ENCODE measurements at places on chromosomes 6 and 20.

- DNase-seq, result no peak
Observed at GRCh38 chr6:119587537-119587936, 238.0 kb upstream of the MAN1A1 start.

- no peak for DNase-seq
Observed at GRCh38 chr6:71720705-71721104, 165.6 kb upstream of the RIMS1 start.

- DNase-seq, result no peak
Observed at GRCh38 chr6:152068622-152069261, 261.3 kb downstream of the ESR1 start.

GRCh38 chr20:2221921-2222320 is 73.9 kb upstream of the TGM3 start:
- DNase-seq, result no peak

GRCh38 chr6:143803769-143804568 is 39.2 kb upstream of the LTV1 start:
- DNase-seq, result no peak

DNA sequence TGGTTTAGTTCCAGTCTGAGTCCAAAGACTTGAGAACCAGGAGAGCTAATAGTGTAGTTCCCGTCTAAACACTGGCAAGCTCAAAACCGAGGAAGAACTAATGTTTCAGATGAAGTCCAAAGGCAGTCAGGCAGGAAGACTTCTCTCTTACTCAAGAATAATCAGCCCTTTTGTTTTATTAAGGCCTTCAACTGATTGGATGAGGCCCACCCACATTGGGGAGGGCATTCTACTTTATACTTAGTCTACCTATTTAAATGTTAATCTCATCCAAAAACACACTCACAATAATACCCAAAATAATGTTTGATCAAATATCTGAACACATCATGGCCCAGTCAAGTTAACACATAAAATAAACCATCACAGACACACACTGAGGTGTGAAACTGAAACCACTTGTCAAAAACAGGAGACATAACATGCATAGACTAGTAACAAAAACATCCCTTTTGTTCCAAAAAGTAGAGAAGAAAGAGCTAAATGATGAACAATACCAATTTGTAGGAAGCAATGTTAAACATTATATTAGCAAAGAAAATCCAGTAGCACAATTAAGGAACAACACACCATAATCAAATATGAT is 50.2 kb upstream of the SENP6 start:
- DNase-seq, result no peak

GRCh38 chr6:124420116-124420840 is 542.0 kb upstream of the RNF217 start:
- no peak for DNase-seq

- DNase-seq, result no peak
Observed at GRCh38 chr6:145547594-145548335, 187.6 kb downstream of the EPM2A start.

- no peak for DNase-seq
Observed at GRCh38 chr6:155880900-155881299, 425.3 kb upstream of the NOX3 start.

GRCh38 chr6:39517756-39518155 is 195.3 kb upstream of the KCNK16 start:
- DNase-seq, result no peak

DNA sequence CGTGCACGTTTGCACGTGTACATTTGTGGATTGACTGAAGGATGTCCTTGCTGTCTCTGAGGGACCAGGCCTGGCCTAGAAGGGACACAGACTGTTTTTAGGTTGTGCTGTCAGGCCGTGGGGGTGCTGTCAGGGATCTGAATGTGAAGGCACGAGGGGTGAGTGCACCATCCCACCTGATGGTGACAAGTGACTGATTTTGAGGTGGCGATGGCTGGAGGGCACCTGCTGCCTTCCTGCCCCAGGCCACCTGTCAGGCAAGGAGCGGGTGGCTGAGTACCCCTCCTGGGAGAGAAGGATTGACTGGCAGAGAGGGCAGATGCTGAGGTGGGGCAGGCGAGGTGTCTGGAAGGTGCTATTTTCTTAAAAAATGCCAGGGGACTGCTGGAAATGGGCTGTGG is 1.2 kb downstream of the RAB44 start:
- no peak for DNase-seq

DNA sequence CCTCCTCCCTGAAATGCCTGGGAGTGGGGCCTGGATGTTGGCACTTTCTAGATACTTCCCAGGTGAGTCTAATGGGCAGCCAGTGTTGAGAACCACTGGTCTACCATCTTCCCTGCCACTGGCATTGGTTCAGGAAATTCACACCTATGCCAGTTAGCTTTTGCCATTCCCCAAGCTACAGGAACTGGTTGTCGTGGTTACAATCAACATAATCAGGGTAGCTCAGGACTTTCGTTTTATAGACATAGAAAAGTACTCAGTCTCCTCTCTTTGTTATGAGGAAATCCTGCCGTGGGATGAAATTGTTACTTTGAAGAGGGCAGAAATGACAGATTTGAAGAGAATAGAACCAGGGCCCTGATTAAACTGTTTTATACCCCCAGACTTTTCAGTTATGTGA is 127.9 kb upstream of the FOXO3 start:
- DNase-seq, result no peak

DNA sequence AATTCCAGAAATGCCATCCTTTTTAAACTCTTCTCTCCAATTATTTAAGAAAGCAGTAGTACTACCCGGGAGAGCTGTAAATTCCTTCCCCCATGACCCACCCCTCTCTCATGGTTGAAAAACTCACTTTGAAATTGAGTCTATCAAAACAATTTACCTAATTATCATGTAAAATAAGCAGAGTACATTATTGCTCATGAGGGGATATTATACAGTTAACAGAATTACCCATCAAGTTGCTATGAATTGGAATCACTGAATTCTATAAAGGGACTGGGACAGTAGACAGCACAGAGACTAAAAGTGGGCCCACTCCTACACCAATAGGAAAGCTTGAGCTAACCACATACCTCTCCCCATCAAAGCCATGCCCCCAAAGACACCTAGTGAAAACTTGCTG is 16.3 kb downstream of the JAG1 start:
- no peak for DNase-seq

DNA sequence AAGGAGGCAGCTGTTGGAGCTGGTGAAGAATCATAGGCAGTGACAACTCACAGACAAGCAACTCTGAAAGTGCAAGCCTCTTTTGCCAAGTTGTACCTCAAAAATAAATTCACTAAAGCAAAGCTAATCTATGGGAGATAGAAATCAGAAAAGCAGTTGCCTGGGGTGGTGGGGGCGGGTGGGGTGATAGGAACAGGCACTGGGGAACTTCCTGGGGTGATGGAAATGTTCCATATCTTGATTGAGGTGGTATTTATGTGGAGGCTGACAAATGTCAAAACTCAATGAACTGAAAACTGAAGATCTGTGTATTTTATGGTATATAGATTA is 52.4 kb downstream of the ATP9A start:
- DNase-seq, result no peak

DNA sequence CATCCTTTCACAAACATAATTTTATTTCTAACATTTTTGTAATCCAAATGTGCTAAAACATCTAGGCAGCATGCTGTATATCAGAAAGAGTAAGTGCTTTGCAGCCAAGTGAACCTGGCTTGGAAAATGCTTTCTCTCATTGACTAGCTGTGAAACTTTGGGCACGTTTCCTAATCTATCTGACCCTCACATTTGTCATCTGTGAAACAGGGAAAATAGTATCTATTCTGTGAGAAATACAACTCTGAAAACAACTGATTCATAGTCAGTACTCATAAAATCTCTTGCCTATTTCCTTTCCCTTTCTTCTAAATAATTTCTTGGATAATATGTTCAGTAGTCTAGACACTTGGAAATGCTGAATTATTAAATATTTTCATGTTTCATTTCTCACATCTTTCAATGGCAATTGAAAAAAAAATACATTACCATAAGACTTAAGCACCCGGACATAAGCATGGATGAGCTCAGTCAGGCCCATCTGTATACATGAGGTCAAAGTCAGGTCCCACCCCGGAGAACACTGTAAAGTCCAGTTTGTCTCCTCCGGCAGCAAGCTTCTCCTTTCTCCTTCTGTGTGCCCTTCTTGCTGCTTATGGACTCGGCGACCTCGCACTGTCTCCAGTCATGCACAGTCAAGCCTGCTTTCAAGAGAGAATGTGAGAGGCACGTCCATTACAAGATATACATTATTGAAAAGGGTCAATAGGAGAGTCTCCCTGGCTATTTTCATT is 455.0 kb upstream of the SOX4 start:
- no peak for DNase-seq

DNA sequence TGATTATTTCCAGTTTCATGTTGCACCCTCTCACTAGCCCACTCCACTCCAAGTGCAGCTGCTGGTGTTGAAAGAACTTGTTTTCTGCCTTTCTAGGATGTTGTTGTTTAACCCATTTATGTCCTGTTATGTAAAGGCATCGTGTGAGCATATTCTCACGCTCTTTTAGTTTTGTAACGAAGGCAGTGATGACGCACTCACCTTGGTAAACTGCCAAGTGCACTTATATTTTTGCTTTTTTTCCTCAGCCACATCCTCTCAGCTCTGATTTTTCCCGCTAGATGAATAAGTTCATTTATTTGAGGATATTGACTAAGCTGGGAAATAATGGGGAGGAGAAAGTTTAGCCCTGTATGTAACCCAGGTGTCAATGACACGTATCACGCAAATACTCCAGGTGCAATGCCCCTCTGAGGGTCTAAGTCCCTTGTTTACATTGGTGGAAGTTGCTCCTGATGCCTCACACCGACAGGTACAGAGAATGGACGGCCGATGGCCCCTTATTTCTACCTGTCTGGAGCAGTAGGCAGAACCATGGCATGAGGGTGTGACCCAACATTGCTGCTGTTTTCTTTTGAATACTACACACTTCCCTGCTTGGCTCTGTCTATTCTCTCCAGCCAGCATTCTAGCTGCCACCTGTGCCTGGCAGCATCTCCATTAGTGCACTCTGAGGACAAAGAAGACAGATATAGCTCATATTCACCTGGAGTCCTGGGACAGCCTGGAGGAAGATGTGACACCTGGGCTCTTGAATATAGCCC is 132.7 kb upstream of the SLC24A3 start:
- DNase-seq, result no peak

DNA sequence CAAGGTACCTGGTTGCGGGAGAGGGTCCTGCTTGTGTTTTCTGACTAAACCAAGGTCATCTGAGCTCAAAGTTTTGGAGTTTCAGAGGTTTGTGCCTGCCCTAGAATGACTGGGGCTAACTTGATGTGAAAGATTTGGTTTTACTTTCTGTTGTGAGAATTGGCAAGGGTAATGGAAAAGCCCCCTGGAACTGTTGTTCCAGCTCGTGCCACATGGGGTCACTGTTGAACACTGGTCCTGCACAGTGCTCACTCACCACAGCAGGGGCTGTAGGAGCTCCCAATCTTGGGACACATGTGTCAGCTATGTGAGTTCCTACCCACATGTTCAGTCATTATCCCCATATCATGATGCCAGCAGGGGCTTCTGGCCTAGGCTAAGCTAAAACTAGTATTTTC is 6.5 kb downstream of the TGM6 start:
- no peak for DNase-seq

All from activated gamma-delta T cell (primary cell).